ENCODE measurements at places on chromosomes 1 and 21.
A peak's percentile ranks its signal among the peaks of the same experiment; 100 is the strongest.

DNA sequence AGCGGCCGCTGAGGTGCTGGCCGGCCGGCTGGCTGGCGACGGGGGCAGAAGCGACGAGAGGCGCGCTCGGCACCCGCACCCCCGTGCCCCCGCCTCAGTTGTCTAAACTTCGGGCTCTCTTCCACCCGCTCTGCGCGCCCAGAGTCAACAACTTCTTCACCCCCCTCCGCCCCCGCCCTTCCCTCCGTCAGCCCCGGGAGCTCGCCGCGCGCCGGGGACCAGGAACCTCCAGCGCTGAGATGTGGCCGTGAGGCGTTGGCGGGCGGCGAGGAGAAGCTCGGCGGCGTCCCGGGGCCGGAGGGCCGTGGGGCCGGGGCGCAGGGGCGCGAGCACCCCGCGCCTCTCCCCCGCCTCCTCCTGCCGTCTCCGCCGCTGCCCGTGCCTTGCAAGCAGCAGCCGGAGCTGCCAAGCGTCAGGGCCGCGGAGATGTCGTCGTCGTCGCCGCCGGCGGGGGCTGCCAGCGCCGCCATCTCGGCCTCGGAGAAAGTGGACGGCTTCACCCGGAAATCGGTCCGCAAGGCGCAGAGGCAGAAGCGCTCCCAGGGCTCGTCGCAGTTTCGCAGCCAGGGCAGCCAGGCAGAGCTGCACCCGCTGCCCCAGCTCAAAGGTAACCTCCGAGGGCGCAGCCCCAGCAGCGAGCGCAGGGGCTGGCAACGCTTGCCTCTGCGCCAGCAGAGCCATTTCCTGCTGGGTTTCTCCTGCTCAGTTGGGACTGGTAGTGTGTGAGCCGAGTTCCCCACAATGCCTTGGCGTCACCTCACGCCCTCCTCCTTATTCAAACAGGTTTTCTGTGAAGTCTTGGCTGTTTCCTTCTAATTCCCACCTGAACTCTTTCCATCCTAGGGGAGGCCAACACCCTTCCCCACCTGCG lies 710 bp downstream of the PPP2R5A start:
- peak; percentile 46 for DNase-seq

DNA sequence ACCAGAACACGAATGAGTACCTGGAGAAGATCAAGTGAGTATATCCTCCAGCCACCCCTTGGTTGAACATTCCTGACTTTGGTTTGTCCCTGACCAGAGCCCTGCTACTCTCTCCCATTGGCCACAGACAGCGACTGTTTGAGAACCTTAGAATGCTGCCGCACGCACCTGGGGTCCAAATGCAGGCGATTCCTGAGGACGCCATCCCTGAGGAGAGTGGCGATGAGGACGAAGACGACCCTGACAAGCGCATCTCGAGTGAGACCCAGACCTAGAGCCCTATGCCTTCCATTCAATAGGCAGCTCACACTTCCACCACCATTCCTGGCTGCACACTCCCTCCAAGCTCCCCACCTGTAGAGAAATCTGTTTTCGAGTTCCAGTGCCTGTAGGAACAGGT lies 4.5 kb downstream of the MARCKSL1 start:
- no peak for DNase-seq

DNA sequence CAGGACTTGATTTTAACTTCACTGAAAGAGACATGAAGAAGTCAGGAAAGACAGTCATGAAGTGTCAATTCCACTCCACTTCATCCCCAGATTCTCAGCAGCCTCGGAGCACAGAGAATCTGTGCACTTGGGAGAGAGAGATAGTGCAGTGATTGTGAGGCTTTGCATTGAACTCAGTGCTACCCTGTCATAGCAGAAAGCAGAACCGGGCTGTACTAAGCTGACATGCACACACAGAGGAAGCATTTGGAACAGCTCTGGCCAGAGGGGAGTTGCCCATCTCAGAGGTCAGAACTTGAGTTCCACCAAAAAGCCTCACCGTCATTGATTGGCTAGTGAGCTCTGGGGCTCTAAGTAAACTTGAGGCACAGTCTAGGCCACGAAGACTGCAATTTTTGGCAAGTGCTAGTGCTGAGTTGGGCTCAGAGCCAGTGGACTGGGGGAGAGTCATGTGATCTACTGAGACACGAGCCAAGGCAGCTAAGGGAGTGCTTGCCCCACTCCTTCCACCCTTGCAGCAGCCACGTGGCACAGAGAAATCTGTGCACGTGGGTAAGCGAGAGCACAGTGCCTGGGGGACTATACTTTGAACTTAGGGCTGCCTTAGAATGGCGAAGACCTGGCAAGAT lies 810.2 kb upstream of the ADAMTS5 start:
- no peak for DNase-seq

GRCh38 chr21:38273745-38274542 lies 17.2 kb downstream of the KCNJ15 start:
- no peak for DNase-seq

GRCh38 chr1:53526451-53527101 lies 67.4 kb downstream of the DMRTB1 start:
- DNase-seq: no peak

DNA sequence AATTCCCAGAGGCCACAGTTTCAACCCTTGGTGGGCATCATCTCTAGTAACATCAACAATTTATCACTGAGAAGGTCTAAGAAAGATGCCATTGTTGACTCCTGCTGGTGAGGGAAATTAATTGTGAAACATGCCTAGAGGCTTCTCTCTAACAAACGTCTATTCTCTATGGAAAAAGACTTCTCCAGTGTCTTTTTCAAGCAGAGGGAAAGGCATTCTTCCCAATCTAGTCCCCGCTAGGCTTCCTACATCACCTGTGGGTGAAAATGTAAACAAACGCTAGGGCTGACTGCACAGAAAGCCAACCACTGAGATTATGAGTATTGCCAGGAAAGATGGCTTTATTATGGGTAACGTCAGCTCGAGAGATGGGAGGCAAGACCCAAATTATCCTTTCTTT lies 677.4 kb downstream of the NCAM2 start:
- DNase-seq: no peak

- DNase-seq: no peak
Measured at GRCh38 chr1:154551474-154551873, 7.0 kb downstream of the UBE2Q1 start.

GRCh38 chr1:243970077-243970476 lies 81.0 kb upstream of the ZBTB18 start:
- DNase-seq: no peak

DNA sequence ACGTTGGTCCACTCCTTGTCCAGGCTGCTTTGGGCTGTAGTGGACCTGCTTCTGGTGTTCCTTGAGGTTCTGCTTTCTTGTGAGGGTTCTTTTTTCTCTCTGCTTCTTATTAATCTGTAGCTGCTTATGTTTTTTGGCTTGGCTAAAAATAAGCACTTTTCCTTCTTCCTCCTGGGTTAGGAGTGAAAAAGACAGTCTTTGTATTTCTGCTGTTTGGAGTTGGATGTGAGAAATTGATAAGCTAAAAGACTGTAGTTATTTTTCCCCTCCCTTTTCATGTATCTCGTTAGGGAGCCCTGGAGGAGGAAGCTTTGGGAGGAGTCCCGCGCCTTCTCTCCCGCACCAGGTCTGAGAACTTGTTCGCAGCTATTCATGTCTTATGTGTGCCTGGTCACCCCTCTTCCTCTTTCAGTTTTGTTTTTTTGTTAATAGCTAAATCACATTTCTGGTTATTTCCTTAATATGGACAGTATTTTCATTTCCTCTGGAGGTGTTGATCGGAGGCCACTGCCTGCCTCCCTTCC lies 79.0 kb downstream of the GALNT2 start:
- no peak for DNase-seq

DNA sequence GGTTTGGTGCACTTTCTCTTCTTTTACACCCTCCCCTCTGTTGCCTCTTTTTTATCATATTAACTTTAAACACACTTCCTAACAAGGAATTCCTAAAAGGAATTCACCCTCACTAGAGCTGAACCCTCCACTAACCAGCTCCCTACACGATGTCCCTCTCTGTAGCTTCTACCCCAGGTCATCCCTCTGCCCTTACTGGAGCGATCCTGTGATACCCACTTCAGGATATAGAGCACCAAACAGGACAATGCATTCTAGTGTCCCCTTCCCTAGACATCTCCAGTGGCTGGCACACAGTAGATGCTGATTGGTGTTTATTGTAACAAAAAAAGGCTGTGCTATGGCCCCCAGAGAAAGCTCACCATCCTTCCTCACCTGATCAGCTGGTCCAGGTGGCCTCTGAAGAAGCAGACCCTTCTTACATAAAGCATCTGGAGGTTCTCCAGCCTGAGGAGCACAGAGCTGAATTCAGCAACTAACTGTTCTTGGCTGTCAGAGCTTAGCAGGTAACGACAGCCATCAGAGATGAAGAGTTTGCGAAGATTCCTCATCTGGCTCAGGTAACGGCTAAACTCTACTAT lies 1.4 kb downstream of the PRAMEF18 start:
- no peak for DNase-seq

DNA sequence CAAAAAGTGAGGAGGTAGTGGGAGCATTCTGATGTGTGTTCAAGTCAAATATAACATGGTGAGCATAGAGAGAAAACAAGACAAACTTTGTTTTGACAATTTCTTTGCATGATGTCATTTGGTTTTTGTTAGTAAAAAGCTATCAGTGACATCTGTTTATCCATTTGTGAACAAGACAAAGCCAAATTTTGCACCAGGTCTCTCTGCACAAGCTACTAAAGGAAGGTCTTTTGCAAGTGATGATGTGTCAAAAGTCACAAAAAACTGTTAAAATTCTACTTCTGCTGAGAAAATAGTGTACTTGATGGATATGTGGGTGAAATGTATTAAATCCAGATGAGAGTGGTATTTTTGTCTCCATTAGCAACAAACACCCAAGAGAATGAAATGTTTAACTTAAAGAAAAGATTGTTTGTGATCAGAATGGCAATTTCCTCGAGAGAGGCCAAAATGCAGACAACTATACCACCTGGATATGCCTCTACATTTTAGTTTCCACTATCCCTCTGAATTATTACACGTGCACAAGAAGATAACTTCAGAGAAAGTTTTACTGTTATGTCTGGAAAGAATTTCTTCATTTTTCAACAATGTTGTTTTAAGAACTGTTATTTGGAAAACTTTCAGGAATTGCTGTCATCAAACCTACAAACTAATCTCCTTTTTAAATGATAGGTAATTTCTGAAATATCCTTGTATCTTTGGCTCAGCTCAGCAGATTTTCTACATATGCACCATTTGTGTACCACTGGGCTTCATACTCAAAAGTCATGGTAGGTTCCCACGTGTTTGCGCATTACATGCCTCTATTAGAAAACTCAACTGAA lies 807.4 kb upstream of the ADGRL2 start:
- DNase-seq: no peak

- no peak for DNase-seq
Measured at GRCh38 chr1:51733793-51734522, 117.1 kb downstream of the OSBPL9 start.

- no peak for DNase-seq
Measured at GRCh38 chr1:39995973-39996393, 41.0 kb downstream of the MFSD2A start.

GRCh38 chr21:35189077-35189863 lies 140.2 kb upstream of the RUNX1 start:
- no peak for DNase-seq

GRCh38 chr1:88291611-88292354 lies 392.3 kb upstream of the PKN2 start:
- DNase-seq: no peak

DNA sequence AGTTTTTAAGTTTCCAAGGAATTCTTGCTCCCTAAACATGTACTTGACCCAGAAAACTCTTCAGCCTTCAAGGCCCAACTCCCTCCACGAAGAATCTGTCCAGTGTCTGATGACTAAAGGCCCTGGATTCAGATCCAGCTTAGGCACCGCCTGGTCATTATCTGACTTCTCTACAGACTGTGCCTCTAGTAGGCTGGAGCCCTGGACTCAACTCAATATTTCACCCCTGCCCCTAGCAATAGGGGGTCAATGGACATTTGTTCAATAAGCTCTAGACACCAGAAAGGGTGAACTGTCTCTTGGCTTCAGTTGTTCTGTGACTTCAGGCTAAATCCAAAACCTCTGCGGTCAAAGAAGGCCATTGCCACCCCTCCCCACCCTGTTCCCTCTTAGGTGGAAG lies 34.5 kb downstream of the NUAK2 start:
- DNase-seq: no peak

DNA sequence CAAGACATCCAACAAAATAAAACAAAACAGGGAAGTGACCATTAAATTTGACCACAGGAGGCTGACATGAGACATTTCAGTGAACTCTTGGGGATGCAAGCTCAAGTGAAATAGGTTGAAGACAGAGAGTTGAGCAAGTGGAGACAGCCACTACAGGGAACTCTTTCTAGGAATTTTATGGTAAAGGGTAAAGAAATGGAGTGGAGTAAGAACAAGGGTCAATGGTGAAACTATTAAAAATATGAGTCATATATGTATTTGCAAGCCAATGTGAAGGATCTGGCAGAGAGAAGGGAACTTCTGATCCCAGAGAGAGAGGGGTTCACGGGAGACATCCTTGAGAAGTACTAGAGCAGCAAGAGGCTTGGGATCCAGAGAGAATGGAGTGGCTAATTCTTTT lies 9.1 kb upstream of the TRABD2B start:
- DNase-seq: no peak

DNA sequence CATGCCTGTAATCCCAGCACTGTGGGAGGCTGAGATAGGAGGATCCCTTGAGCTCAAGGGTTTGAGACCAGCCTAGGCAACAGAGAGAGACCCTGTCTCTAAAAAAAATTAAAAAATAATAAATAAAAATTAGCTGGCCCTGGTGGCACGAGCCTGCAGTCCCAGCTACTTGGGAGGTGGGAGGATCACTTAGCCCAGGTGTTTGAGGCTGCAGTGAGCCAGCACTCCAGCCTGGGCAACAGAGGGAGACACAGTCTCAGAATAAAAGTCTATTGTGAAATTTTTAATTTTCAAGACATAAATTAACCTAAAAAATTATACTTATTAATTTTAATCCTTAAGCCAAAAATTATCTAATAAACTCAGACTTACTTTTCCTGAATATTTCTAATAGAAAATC lies 131.2 kb upstream of the ZNHIT6 start:
- DNase-seq: no peak

DNA sequence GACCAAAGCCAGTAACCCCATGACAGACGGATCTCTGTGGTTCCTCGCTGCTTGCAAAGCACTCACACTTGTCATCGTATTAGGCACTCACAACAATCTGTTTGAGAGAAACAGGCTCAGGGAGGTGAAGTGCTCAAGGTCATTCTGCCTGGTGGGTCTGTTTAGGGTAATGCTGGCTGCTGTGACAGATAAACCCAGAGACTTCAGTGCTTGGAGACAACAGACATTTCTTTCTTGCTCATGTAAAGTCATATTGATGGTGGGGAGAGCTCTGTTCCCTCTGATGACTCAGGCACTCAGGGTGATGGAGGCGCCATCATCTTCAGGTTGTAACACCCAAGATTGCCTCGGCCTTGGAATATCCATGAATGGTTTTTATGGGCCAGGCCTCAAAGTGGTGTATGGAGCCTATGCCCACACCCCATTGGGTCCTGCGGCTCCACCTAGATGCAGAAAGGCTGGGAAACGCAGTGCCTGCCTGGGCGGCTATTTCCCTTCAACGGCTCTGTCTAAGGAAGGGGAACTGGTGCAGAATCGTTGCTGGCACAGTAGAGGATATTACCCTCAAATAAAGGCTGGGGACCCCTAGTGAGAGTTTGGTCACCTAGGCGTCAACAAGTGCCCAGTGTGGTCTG lies 71.6 kb upstream of the SELENON start:
- no peak for DNase-seq

GRCh38 chr1:155327981-155328380 lies 7.3 kb downstream of the RUSC1 start:
- no peak for DNase-seq
